Endothelial cell (in vitro differentiated cells): ENCODE measurements at places on chromosomes 12 and 14. TPM values are rescaled to one million over a fixed set of nuclear protein-coding genes. Genes with fewer than 3 reads are reported as not detected.
A peak's percentile ranks its signal among the peaks of the same experiment; 100 is the strongest.

GRCh38 chr14:71856199-71856919, 75.9 kb upstream of the RGS6 start:
- peaks cover 31% of the 10 kb centered on the region for H3K4me1 ChIP-seq
- H3K27me3 ChIP-seq = peaks cover 2% of the 10 kb centered on the region
- H3K36me3 ChIP-seq = peaks cover 7% of the 10 kb centered on the region
- no peak overlapping the region for H3K4me3 ChIP-seq
- H3K27ac ChIP-seq = peak overlapping the region; percentile 57

The ITGA5 gene
- 688 TPM for total RNA-seq

GRCh38 chr12:12870465-12870864, 20.9 kb upstream of the GPRC5A start:
- no peaks in the 10 kb centered on the region for H3K27me3 ChIP-seq
- H3K4me3 ChIP-seq = no peak overlapping the region

GRCh38 chr12:72610854-72611358, 338.7 kb downstream of the TRHDE start:
- H3K4me1 ChIP-seq = peaks cover 15% of the 10 kb centered on the region
- H3K4me3 ChIP-seq = no peak overlapping the region
- no peak overlapping the region for H3K27ac ChIP-seq
- no peaks in the 10 kb centered on the region for H3K27me3 ChIP-seq
- no peak for DNase-seq

GRCh38 chr12:43289426-43289801, 262.6 kb downstream of the ADAMTS20 start:
- no peak for DNase-seq
- no peak overlapping the region for H3K4me3 ChIP-seq
- no peak overlapping the region for H3K27ac ChIP-seq
- H3K27me3 ChIP-seq = no peaks in the 10 kb centered on the region
- no peaks in the 10 kb centered on the region for H3K36me3 ChIP-seq

GRCh38 chr14:69845787-69846186, 33.4 kb upstream of the SMOC1 start:
- no peaks in the 10 kb centered on the region for H3K27me3 ChIP-seq
- no peaks in the 10 kb centered on the region for H3K36me3 ChIP-seq
- H3K4me1 ChIP-seq = no peaks in the 10 kb centered on the region
- no peak overlapping the region for H3K4me3 ChIP-seq
- DNase-seq = no peak

The PRH1 gene
- total RNA-seq = 15.6 TPM

DNA sequence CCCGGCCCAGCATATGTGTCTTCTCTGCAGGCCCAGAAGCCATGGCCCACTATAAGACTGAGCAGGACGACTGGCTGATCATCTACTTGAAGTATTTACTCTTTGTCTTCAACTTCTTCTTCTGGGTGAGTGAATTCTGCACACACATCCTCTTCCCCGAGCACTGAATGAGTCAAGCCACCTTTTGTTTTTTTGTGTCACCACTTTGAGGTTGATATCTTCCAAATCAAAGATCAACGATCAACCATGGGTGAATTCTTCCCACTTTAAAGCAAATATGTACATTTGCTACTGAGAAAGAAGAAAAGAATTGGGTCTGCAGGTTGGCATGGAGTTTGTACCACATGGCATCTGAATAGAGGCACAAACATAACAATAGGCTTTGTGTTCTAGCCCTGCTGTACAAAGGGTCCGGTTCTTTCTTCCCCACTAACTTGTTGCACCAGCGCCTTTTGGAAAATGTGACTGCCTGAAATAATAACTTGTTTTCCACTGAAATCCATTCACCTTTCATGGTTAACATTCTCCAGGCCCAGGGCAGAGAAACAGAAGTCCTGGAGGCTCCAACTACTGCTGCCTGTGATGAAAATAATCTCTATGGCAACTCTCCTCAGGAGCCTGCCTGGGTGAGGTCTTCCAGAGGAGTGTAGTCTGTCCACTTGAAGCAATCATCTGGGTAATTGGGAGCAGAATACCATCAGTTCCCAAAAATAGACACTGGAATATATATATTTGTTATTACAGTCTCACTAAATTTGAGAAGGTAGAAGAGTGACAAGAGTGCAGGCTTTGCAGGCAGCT, 27.6 kb downstream of the TSPAN11 start:
- H3K36me3 ChIP-seq = peaks cover 5% of the 10 kb centered on the region
- H3K4me1 ChIP-seq = peaks cover 7% of the 10 kb centered on the region
- no peak overlapping the region for H3K4me3 ChIP-seq
- DNase-seq = no peak
